Type B pancreatic cell (in vitro differentiated cells): ENCODE measurements at places on chromosomes 2 and 18.

DNA sequence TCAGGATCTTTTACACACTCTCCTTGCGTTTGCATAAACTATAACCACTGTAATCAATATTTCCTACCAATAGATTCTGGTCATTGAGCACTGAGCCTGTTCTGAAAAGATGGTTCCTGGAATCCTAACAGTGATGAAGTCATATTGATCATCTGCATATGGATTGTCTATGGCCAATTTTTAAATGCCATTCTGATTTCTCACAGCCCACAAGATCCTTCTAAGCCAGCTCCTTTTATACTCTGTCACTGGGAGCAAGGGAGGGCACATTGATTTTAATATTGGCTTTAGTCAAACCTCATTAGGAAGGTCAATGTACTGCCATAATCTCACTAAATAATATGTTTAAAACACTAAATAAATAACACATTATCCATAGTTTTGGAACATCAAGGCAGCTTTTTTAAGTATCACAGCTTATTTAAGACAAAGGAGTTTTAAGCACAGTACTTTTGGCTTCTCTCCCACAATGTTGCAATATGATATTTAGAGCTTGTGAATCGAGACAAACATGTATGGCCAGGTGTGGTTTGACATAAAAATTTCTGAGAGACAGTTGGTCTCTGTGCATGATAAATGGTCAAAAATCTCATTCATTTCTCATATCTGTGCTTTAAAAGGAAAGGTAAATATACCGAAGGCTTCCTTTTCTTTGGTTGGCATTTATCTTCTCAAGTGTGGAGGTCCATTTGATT is 267.3 kb downstream of the MTX2 start:
- no peak for DNase-seq

DNA sequence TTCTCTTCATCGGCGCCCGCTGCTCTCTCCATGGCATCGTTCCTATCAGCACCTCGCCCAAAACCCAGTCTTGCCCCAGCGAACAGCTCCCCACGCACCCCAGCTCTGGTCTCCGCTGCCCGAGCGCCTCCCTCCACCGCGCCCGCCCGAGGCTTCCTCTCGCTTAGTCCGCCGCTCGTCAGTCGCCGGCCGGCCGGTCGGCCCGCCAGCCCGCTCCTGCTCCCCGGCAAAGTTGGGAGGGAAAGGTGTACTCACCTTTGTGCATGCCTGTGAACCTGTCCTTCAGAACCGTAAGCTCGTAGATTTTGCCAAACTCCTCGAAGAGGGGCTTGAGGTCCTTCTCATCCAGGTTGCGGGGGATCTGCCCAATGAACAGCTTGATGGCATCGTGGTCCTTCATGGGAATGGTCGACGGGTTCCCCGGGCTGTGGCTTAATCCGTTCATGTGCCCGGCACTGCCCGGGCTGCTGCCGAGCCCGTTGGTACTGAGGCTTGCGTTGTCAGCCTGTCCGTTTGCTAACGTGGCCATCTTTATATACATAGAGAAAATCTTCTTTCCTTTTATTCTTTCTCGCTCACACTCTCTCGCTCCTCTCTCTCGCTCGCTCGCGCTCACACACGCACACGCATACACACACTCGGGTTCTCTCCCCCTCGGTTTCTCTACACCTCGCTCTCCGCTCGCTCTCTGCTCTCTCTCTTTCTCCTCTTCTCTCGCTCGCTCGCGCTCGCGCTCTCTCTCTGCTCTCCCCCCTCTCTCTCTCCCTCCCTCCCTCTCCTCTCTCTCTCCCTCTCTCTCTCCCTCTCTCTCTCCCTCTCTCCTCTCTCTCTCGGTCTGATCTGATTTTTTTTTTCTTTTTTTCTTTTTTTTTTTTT is at the start of gene CELF4:
TSS of gene CELF4 (minus strand) at position 698 of the 876 bp plus-strand sequence.
- DNase-seq: no peak

DNA sequence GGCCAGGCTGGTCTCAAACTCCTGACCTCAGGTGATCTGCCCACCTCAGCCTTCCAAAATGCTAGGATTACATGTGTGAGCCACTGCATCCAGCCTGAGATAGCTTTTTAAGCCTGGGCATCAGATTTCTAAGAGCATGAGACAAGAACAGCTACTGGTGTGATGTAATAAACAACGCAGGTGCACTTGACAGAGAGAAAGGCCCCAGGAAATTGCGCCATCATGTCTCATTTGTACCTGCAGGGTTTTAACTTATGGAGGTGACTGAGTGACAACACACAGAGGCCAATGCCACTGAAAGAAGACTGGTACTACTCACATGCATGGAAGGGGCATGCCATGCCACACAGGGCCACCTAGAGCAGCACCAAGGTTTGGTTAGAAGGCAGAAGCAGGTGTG is 209.4 kb downstream of the SP3 start:
- no peak for DNase-seq

DNA sequence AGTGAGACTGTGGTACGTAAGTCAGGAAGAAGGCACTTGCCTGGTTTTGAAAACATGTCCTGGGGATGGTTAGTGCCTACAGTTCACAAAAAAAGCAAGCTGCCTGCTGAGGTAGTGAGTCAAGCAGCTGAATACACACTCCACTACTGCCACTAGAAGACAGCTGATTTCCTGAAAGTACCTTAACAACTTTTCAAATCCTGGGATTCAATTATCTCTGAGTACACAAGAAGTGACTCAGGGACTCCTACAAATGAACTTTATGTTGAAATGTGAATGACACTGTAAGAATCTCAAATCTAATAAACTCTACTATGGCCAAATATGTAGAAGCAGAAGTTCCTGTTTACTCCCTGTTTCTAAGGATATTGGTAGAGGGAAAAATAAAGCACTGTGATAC is 58.0 kb upstream of the ARL5A start:
- DNase-seq: no peak

- no peak for DNase-seq
Measured at GRCh38 chr2:84875213-84875560, 5.7 kb downstream of the TRABD2A start.

GRCh38 chr2:211837706-211838105 is 700.9 kb downstream of the ERBB4 start:
- no peak for DNase-seq

DNA sequence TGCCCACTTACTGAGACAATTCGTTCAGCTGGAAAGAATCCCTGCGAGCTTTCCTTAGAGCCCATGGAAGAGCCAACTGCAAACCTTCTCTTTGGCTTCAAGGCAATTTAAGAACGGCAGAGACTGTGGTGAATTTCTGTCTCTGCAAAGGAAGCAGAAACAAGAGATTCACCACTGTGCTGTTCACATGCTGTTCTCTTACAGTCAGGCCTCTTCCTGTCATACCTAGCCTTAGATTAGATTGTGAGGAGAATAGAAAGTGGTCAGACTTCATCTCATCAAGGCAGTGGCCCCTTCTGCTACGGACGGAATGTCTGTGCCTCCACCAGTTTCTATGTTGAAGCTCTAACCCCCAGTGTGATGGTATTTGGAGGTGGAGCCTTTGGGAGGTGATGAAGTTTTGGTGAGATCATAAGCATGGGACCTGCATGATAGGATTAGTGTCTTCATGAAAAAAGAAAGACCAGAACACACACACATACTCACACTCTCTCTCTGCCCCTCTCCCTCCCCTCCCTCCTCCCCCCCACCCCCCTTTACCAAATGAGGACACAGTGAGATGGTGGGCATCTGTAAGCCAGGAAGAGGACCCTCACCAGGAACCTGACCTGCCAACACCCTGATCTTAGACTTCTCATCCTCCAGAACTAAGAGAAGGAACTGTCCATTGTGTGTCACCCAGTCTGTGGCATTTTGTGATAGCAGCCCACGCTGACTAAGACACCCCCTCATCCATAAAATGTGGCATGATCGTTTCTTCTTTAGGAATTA is 45.6 kb upstream of the NRP2 start:
- DNase-seq: no peak

DNA sequence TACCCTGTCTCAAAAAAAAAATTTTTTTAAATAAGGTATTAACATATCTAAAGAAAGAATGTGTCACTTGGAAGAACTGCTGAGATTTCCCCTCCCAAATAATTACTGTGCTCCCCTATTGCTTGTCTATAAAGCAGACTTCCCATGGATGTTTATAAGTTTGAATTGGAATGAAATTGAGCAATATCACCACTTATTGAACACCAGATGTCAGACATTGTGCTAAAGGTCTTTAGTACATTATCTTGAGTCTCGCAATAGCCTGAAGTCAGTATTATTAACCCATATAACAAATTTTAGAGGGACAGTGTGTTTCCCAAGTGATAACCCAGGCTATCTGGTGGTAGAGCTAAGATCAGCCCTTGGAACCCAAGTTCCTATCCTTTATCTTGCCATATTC is 102.9 kb upstream of the MSH2 start:
- no peak for DNase-seq

DNA sequence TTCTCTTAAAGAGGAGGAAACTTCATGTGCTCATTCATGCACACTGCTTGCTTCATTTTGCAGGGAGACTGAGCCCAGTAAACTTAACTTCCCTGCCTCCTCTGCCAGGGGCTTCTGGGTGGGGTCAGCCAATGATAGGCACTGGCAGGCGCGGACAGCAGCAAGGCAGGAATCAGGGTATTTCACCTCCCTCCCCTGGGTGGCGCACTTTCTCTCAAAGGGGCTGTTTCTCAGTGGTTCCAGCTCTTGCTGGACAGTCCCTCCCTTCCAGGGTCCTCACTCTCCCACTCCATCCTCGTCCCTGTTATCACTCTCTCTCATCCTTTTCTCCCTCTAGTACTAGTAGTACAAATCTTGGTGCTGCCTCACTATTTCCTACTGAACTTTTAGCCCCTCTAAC is 320.5 kb upstream of the ZNF521 start:
- no peak for DNase-seq

GRCh38 chr2:22691666-22692065 is 693.3 kb upstream of the KLHL29 start:
- DNase-seq: no peak
